ENCODE measurements at places on chromosomes 4 and X. TPM values are rescaled to one million over a fixed set of nuclear protein-coding genes. Genes with fewer than 3 reads are reported as not detected.

DNA sequence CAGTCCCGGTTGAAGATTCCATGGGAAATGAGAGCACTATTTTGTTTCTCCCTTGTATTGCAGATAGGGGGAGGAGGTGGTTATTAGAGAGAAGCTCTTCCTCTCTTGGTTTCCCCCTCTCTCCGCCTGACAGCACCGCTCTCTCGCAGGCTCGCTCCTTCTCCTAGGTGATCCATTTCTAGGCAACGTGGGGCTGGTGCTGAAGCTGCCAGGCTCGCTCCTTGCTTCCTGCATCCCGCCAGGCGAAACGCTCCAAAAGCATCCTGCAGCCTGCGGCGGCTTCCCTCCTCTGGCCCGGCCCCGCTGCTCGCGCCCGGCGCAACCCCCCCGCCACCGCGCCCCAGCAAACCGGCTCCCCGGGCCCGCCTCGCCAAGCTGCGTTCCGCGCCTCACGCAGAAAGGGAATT is at the start of gene GRID2:
Gene GRID2, plus strand, starts transcription at position 346 of the 407 bp plus-strand sequence.
- no peak for DNase-seq

GRCh38 chr4:48262926-48263325 is 6.7 kb downstream of the TEC start:
- DNase-seq: no peak

GRCh38 chr4:61841714-61842113 is 641.6 kb downstream of the ADGRL3 start:
- no peak for DNase-seq

DNA sequence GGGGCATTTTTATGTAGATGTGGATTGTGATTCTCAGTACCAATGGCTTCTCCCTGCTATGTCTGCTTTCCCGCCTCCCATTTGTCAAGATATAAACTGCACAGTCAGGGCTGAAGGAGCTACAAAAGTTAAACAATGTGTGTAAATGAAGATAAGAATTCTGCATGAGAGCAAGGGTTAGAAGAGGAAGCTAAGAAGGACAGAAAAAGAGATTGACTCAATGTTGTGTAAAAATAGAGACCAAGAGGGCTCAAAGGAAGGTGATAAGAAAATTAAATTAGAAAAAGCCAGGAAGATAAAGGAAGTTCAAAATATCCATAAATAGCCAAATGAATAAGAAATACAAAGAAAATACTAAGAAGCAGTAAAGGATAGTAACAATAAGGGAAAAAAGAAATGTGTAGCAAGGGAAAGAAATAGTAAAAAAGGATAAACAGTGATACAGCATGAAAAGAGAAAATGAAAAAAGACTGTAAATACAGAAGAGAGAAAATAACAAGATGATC is 82.5 kb downstream of the AMELX start:
- DNase-seq: no peak

GRCh38 chr4:79964020-79964399 is 109.0 kb downstream of the ANTXR2 start:
- no peak for DNase-seq

DNA sequence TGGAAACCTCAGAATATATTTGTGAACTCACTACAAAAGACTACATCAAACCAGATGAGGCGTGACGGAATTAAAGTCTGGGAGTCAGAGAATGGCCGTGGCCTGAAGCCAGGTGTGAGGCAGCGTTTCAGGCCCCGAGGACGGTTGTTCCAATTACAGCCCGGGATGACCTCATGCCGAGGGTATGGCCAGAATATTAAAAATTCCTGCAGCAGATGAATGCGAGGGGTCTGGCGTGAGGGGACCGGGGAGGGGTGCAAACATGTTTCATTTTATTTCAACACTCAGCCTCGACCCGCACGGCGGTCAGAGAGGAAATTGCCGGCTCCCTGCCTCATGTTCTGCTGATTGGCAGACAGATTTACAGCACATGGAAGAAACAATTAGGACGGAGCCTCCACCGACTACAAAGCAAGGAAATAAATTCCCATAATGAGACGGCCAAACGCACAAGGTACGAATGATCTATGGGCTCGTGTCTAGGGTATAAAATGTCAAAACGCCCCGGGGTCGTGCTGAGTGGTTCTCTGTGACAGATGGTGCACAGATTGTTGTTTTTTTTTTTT is 289.7 kb downstream of the SHOX start:
- no peak for DNase-seq

GRCh38 chrX:71170660-71171059 is 26.0 kb downstream of the NLGN3 start:
- DNase-seq: no peak

The SPANXC gene
- polyA plus RNA-seq: not detected

The PCDH11X gene
- 0.03 TPM for polyA plus RNA-seq

The MAMLD1 gene
- polyA plus RNA-seq: 6.8 TPM

The STIM2 gene
- polyA plus RNA-seq: 30.2 TPM
